ENCODE measurements at places on chromosomes 2 and 18. TPM values are rescaled to one million over a fixed set of nuclear protein-coding genes. Genes with fewer than 3 reads are reported as not detected.

UGT1A8 gene
- total RNA-seq: not detected

DNA sequence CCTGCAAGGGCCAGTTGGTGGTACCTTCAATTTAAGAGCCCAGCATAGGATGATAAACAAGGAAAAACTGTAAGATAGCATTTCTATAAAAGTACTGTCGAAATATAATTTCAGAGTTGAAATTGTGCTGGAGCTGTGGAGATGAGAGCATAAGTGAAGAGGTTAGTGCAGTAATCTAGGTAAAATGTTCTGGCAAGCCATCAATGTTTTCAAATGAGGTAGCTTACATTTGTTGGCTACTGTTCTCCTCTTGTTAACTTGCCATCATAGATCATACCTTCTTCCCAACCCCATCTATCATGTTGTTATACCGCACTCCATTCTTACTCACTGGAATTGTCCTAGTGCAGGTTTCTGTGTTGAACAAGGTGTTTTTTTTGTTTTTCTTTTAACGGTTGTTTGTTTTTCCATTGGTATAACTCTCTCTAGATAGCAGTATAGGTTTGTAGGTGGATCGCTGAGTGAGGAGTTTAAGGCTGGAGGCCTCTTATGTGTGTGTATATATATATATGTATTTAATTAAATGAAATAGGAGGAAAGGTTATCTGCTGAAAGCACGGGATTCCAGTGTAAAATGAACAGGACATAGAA lies 40.5 kb downstream of the EHBP1 start:
- no peak overlapping the region for H3K27ac ChIP-seq
- peaks cover 8% of the 10 kb centered on the region for H3K4me1 ChIP-seq
- DNase-seq: no peak
- no peaks in the 10 kb centered on the region for H3K27me3 ChIP-seq
- H3K4me3 ChIP-seq: no peak overlapping the region
- H3K36me3 ChIP-seq: peaks cover 6% of the 10 kb centered on the region

DNA sequence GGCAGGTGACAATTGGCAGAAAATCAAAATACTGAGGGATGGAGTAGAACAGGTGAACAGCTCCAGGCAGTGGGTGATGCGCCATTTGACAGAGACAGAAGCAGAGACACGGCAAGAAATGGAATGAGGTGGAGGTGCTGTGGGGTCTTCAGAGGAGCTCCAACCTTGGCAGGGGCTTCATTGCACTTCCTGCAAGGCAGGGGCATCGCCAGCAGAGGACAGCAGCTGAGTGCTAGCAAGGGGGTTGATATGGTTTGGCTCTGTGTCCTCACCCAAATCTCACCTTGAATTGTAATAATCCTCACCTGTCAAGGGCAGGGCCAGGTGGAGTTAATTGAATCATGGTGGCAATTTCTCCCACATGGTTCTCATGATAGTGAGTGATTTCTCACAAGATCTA lies 42.8 kb downstream of the CCDC68 start:
- no peak overlapping the region for H3K4me3 ChIP-seq
- no peaks in the 10 kb centered on the region for H3K27me3 ChIP-seq
- DNase-seq: no peak
- H3K27ac ChIP-seq: no peak overlapping the region
- H3K4me1 ChIP-seq: no peaks in the 10 kb centered on the region

LIMS2 gene
- 173 TPM for total RNA-seq
